ENCODE measurements at places on chromosomes 2 and 18.
A peak's percentile ranks its signal among the peaks of the same experiment; 100 is the strongest.

DNA sequence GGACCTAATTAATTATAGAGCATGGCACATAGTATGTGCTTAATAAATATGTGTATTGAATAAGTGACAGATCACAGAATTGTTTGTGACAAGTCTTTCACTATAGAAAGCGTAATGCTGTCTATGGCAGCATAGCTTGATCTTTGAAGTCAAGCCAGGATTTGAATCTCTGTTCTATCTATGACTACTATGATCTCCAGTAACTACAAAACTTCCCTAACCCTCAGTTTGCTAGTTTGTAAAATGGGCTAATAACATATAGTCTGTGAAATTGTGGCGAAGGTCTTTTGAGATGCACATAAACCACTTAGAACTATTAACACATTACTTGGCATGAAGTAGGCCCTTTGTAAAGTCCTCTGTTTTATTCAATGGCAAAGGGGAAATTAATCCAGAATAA is 4.0 kb upstream of the FHL2 start:
- no peak for DNase-seq

GRCh38 chr2:58047373-58047935 is 848 bp downstream of the VRK2 start:
- DNase-seq, result no peak

GRCh38 chr18:25662272-25662671 is 310.3 kb upstream of the ZNF521 start:
- no peak for DNase-seq

- no peak for DNase-seq
Measured at GRCh38 chr18:30982285-30982992, 60.1 kb downstream of the DSC3 start.

GRCh38 chr2:127027715-127028114 is 79.2 kb downstream of the BIN1 start:
- no peak for DNase-seq

GRCh38 chr18:6001867-6002266 is 106.5 kb upstream of the TMEM200C start:
- no peak for DNase-seq

DNA sequence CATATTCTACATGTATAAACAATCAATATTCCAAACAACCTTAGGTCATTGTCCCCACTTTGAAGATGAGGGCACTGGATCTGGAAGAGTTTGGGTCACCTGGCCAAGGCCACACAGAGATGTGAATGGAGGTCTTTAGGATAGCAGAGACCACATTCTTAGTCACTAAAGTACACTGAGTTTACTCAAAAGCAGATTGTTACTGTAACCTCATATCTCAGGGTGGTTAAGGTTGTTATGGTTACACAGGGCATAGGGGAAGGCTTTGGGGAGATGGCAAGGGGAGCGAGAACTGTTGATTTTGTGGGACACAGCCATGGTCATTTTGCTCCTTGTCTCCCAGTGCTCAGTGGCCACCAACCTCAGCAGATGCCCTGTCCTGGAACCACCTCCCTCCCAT is 109.4 kb downstream of the GATA6 start:
- no peak for DNase-seq

DNA sequence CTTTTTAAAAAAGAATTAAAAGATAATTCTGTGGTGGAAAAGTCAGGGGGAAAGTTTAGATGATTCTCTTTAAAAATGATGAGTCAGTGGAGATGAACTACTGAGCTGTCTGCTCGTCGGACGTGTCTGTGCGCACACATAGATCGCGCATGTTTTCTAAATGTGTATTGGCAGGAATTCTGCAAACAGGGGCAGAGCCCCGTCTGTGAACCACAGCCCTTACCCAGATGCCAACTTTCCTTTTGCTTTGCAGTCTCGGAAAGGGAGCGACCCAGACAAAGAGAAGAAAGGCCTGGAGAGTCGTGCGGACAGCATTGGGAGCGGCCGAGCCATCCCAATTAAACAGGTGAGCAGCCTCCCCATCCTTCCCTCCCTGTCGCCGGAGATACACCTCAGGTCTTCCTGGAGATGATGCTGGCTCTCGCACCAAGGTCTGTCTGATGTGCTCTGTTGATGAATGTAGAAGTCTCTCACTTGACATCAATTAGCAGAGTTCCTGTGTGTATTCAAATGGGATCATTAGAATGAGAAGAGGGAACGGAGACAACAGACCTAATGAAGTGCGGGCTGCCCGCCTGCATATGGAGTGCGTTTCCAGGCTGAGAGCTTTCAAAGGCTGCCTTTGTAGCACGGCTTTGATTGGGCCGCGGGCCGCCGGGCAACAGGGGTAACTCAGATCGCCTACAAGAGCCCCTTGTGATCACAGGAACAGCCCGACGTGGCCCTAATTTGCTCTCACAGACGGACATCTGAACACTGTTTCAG is 313.3 kb downstream of the AGAP1 start:
- no peak for DNase-seq

GRCh38 chr18:53755914-53756609 is 468.4 kb downstream of the MBD2 start:
- no peak for DNase-seq

DNA sequence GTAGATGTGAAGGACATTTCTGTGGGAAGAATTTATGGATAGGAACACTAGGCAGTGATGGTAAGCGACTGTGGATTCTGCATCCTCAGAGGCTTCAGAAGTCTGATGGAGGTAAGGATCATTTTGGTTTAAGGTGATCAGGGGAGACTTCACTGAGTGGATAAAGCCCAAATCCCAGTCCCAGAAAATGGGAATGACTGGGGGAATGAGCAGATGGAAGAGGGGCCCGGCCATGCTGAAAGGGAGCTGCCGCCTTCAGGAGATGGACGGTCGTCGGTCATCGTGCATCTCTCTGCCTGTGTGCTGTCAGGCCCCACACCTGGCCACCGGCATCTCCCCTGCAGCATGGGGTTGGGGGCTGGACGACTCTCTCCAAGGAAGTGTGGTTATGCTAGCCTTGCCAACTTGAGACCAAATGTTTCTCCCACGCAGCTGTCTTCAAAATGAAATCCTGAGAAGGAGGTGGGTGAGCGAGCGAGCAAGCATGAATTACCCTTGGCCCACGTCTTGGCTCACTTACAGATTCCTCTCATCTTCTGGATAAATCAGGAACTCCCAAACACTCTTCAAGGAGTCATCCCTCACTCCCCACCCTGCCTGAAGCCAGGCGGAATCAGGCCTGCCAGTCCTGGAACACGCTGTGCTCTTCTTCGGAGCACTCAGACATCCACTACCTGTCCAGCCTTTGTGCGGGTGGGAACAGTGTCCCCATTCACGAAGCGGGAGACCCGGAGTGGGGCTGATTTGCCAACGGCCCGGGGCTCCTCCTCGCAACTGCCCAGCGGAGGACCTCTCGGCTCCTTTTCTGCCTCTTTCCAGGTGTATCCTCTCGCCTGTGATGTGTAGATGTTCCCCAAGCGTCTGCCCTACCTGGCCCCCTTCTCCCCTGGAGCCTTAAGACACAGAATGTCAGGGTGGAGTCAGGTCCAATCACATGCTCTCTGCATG is 85.6 kb downstream of the PRKCE start:
- DNase-seq, result no peak

- DNase-seq, result peak; percentile 48
Measured at GRCh38 chr2:25606892-25607291, 66.5 kb downstream of the DTNB start.

GRCh38 chr2:122639176-122639575 is 883.7 kb downstream of the TSN start:
- no peak for DNase-seq

DNA sequence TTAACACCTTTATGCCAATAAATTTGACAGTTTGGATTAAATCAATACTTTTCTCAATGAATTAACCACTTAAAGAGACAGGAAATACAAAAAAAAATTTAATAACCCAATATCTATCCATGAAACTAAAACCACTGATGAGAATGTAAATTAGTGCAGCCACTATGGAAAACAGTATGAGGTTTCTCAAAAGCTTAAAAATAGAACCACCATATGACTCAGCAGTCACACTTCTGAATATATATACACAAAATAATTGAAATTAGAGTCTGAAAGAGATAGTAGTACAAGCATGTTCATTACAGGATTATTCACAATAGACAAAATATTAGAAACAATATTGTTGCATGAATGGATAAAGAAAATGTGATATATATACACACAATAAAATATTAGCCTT is 382.1 kb upstream of the SETBP1 start:
- no peak for DNase-seq

DNA sequence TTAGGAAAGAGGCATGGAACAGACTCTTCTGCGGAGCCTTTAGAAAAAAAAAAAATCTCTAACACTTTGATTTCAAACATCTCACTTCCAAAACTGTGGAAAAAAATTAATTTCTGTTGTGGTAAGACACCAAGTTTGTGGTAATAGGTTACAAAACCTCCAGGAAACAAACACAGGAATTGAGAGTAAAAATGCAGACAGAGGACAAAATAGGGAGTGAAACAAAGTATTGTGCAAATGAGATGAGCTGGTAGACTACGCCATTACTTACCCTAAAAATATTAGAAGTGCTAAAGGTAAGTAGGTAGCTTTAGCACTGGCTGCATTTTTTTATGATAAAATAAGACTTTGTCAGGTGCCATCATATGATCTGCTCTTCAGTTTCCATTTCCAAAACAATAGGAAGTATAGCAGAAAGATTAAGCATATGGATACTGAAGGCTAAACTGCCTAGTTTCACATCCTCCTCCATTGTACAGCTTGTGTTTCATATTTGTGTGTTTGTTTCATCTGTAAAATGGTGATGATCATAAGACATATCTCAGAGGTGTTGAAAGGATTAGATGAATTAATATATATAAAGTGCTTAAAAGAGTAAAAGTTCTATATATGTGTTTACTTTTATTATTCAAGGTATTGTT is 309.2 kb downstream of the NR4A2 start:
- no peak for DNase-seq

- DNase-seq, result no peak
Measured at GRCh38 chr2:238294393-238295143, 6.2 kb upstream of the PER2 start.

DNA sequence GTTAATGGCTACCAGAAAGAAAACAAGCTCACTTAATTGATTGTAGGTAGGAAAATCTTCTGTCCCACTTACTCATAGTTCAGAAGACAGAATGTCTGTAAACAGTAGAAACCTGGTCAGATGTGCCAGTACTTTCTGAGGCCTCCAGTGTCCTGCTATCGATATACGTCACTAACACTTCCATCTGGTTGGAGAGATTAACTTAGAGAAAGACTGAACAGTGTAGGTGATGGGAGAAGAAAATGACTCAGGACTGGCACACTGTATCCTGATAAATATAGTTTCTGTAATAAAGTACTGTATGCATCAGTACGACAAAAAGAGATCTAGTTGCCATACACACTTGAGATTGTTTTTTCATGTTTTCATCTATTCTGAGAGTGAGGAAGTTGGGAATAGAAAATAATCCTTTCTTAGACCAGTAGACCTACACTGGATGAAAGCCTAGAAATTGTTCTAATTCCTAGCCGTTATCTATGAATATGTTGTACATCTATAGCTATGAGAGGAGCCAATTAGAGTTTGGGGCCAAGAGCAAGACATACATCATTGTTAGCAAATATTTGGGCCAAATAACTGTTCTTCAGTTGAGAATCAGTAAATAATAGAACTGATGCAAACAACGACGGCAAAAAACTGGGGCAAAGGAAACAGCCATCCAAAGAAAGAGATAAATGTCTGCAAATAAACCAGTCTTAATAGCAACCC is 105.9 kb downstream of the NAT8 start:
- DNase-seq, result no peak

- DNase-seq, result no peak
Measured at GRCh38 chr2:39929531-39929930, 150.5 kb upstream of the THUMPD2 start.

DNA sequence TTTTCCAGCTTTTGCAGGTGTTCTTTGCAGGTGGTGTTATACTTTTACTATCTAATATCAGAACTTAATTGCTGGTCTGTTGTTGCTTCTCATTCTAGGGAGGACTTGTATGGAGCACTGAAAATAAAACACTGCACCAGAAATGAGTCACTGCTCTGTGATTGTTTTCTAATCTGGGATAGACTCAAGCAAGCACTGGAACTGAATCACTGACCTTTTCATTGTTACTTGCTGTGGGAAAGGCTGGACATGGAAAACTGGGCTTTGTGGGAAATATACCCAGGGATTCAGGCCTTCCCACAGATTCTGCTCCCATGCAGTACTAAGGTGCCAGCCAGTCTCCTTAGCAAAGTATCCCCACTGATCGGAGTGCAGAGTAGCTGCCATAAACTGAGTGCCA is 470.0 kb upstream of the GCFC2 start:
- no peak for DNase-seq

DNA sequence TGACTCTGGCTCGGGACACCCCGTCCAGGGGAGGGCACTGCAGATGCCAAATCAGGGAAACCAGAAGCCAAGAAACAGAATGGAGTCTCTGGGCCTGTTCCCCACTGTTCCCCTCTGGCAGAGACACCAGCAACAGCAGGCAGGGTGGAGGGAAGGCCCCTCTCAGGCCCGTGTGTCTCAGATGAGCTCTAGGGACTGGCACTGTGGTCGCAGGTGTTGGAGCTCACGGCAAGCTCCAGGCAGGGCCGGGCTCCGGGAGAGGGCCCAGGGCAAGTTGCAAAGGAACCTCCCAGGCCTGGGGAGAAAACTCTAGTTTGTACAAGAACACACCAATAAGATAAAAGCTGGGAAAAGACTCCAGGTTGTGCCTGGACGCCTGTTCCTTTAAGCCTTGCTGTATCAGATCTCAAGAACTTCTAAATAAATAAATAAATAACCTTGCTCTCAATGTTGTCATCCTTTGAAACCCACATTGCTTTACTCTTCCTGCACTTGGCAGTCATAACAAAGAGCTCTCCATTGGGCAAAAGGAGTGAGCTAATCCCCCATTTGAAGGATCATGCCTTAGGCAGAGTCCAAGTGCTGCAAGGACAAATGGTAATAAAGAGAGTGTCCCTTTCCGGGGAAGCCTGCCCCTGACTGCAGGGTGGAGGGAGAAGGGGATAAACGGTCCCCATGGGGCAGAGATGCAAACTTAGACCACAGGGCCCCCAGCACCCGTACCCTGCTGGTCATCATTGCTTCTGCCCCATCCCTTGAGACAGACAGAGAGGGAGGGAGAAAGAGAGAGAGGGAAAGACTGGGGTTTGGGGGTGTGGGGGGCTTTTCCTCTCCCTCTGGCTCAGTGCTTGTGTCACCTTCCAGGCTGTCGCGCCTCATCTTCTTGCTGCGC is 33.3 kb downstream of the CNGA3 start:
- no peak for DNase-seq

- DNase-seq, result no peak
Measured at GRCh38 chr2:66867063-66867441, 432.1 kb downstream of the MEIS1 start.

- no peak for DNase-seq
Measured at GRCh38 chr2:198055716-198056115, 251.3 kb downstream of the PLCL1 start.

- DNase-seq, result no peak
Measured at GRCh38 chr2:145800151-145801091, 1280.5 kb upstream of the ZEB2 start.

- DNase-seq, result no peak
Measured at GRCh38 chr2:68135448-68136320, 22.0 kb upstream of the PNO1 start.

GRCh38 chr18:69444221-69444620 is 43.5 kb downstream of the DOK6 start:
- DNase-seq, result no peak

Data from activated CD4-positive, alpha-beta T cell treated with anti-CD3 and anti-CD28 coated beads, Interleukin-2, amount 50 U/mL, for 16 hours (primary cell).